C1 segment of cervical spinal cord (tissue), 14 donors: ENCODE measurements at places on chromosomes 13 and 19.

GRCh38 chr13:48506092-48506701 is 26.7 kb downstream of the RCBTB2 start:
- DNase-seq: no peak

DNA sequence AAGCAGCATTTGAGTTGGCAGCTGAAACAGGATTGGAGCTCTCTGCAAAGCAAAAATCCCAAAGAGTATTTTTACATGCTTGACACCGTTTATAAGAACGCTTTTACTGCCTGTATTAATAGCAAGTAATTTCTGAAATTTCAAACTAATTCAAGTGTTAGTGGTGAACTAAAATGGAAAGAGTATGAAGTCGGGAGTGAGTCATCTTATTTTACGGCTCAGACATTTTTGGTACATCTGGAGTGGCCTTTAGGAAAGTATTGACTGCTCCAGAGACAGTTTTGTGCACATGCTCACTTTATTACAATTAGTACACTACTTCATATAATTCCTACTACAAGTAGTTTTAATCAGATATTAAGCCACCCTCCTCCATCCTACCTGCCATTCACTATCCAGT is 167.4 kb downstream of the SLITRK6 start:
- no peak for DNase-seq

- DNase-seq: no peak
Measured at GRCh38 chr19:17183858-17184321, 31.3 kb upstream of the USE1 start.

DNA sequence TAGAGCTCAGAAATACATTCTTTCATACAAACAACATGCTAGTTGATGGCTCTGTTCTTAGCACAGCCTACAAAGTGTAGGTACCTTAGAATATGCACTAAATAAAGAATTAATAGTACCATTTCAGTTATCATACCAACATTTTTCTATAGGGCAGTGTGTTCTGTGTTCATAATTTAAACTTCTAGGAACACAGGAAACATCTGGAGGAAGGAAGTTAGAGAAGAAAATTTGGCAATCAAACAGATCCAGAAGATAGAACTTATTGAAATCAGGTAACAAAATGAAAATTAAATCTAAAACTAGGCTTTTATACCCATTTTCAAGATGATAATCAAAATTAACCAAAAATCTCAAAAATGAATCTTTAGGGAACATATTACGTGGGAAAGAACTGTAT is 527.5 kb downstream of the DCT start:
- no peak for DNase-seq

DNA sequence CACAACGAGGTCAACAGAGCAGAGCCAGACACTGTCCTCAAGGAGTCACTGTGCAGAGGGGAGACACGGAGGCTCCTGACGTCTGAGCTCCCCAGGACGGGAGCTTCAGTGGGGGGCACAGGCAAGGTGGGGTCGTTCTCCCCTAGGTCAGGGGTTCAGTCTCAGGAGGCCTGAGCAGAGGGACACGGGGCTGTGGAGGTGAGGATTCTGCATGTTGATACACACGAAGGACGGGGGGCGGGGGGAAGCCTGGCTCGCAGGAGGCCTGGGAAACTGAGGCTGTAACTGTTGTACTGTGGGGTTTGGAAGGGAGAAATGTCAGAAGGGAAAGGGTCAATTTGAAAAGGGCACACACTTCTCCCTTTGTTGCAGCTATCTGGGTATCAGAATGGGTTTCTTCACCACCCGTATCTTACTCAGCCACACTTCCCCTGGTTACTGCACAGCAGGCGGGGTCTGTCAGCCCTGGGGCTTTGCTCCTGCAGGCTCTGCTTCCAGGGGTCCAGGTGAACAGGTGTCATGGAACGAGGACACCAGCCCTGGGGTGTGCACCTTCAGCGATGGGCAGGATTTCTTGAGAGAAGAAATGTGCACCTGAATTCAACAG is 748 bp upstream of the SIGLEC8 start:
- DNase-seq: no peak

- no peak for DNase-seq
Measured at GRCh38 chr13:44312834-44313551, 60.6 kb upstream of the SERP2 start.

GRCh38 chr19:51327066-51328001 is 14.6 kb downstream of the VSIG10L start:
- no peak for DNase-seq

DNA sequence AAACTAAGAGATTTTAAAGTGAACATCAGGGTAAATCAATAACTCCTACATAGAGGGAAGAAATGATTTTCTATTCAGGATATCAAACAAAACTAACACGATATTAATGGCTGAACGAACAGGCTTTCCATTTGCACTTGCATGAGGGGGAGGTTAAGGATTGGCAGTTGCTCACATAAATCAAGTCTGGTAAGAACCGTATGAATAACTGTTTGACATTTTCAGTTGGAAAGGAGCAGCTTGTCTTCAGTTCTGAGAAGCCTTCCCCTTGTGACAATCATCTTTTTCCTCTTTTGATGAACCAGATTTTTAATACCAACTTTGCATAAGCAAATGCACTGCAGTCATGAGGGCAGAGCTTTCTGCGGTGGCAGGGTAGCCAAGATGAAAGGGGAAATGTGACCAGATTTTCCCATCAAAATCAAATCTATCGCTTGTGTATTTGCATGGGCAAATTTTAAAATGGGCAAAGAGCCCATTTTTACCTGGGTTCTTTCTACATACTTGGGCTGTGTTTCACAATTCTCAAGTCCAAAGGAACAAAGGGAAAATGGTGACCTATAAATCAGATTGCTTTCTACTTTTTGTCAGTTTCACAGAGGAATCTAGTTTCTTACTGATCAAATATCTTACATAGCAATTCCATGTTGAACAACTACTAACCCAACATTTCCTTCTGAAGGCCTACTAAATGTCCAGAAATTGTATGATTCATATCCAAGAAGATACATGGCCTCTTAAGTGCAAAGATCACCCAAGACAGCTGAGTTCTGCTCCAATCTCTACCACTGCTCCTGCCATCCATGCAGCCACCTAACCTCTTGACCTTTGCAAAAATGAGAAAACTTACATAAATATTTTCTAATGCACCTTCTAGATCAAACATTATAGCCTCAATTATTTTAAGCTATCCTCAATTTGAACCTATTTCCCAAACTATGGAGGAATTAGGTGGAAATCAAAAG is 249.6 kb downstream of the OXGR1 start:
- DNase-seq: no peak

- DNase-seq: no peak
Measured at GRCh38 chr13:114096811-114097211, 35.6 kb downstream of the RASA3 start.

DNA sequence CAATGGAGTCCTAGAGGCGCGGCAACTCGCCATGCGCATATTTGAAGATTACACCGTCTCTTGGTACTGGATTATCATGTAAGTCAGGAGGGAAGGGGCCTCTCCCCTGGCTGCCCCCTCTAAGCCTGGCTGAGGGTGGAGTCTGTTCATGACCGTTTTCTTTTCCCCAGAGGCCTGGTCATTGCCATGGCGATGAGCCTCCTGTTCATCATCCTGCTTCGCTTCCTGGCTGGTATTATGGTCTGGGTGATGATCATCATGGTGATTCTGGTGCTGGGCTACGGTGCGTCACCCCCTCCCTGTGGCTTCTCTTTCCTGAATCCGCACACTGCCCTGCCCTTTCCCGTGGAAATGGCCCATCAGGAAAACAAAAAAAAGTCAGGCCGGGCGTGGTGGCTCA is 6.5 kb downstream of the SLC44A2 start:
- DNase-seq: no peak

- DNase-seq: no peak
Measured at GRCh38 chr13:62924395-62924794, 1508.7 kb upstream of the PCDH20 start.

DNA sequence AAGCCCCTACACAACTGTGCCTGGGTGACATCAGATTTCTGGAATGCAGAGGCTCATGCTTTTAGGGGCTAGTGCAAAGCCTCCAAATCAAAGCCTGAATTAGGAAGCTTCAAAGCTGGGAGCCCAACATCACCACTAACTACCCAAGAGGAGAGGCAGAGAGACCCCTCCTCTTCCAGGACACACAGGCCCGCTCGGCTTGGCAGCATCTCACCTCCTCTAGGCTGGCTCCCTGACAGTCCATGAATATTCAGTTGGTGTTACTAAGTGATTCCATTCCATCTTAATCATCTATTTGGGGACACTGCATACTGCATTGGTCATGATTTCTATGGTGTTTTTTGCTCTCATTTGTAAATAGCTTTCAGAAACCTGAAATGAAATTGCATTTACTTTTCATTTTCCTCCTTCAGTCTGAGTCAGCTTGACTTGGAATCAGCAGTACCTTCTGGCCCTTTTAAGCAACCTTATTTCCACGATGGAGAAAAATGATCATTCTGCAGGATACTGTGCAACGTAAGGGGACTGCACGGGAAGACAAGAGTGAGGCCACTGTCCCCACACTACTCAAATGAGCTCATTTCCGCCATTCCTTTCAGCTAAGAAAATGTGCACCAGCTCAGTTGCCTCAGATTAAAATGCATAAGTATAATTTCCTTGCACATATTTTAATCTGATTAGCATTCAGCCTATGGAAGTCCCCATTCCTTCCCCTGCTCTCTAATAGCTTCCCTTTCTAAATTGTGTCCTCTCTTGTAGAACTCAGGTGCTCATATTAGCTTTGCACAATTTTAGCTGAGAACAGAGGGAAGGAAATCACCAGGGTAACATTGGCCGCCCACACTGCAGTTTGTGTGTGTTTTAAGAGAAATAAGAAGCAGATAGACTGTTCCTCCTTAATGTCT is 219.9 kb downstream of the RFC3 start:
- DNase-seq: no peak

DNA sequence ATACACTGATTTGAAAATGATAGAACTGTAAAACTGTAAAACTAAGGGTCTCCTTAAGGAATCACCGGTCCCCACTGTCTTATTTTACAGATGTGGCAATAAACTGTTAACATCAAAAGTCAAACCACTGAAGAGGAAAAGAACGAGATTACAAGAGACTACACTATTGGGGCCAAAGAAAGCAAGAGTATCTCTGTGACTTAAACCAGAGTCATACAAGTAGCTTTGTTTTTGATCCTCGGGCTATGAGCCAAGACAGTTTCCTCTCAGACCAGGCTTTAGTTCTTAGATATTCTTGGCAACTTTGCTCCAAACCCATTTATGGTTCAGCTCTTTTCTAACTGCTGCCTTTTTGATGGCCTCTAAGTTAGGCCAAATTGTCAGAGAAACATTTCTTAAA is 113.8 kb downstream of the TBC1D4 start:
- DNase-seq: no peak

GRCh38 chr13:21688056-21688455 is 17.2 kb downstream of the FGF9 start:
- DNase-seq: no peak

DNA sequence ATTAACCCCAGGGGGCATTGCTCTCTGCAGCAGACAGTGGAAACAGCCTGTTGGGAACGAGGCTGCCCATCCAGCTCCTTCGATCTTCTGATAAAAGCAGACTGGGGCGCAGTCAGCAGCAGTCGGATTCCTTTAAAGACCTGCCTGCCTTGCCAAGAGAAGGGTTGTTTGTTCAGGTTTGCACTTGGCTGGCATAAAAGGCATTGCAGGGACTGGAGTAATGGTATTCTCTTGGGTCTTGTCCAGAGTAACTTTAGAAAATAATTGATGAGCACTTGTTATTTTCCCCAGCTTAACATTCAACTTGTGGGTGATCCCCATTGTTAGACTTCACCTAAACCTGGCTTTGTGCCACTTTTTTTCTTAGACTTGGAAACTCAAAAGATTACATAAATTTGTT is 67.3 kb upstream of the SLC10A2 start:
- DNase-seq: no peak

- peak; percentile 44 for DNase-seq
Measured at GRCh38 chr13:100269837-100270236, 180.9 kb downstream of the PCCA start.

- no peak for DNase-seq
Measured at GRCh38 chr13:77457966-77458365, 77.5 kb upstream of the SCEL start.

DNA sequence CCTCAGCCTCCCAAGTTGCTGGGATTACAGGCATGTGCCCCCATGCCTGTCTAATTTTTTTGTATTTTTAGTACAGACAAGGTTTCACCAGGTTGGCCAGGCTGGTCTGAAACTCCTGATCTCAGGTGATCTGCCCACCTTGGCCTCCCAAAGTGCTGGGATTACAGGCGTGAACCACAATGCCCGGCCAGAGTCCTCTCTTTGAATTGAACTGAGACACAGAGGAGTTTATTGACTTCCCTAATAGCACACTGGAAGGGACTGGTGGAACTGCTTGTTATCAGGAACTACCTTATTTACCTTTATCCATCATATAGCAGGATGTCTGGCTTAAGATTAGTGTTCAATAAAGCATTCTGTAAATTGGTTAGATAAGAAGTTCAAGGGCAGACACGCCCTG is 613.8 kb downstream of the EFNB2 start:
- no peak for DNase-seq

DNA sequence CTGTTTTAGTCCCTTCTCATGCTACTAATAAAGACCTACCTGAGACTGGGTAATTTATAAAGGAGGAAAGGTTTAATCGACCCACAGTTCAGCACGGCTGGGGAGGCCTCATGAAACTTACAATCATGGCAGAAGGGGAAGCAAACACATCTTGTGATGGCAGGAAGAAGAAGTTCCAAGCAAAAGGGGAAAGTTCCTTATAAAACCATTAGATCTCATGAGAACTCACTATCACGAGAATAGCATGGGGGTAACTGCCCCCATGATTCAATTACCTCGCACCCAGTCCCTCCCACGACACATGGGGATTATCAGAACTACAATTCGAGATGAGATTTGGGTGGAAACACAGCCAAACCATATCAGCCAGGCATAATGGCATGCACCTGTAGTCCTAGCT is 13.0 kb upstream of the STRN4 start:
- DNase-seq: no peak

GRCh38 chr13:94707400-94708021 is 4.8 kb downstream of the SOX21 start:
- DNase-seq: peak; percentile 35

- no peak for DNase-seq
Measured at GRCh38 chr13:60491531-60491930, 94.5 kb downstream of the TDRD3 start.

GRCh38 chr13:50587115-50587514 is 256.4 kb downstream of the DLEU7 start:
- no peak for DNase-seq

DNA sequence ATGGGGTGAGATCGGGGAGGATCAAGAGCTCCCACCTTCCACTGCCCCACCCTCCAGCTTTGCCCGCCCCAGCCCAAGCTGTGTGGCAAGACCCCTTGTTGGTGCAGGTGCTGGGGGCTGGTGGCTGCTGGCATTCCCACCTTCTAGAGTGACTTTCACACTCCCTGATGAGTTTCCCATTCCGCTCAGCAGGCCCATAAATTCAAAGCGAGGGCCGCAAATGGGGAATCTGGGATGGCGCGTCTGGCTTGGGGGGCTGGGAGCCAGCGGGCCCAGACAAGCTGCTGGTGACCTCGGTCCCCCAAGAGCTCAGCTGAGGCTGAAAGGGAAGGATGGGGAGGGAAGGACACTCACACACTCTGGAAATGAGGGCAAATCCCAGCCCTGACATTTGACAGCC is 110.3 kb downstream of the GADD45B start:
- no peak for DNase-seq
